ENCODE measurements at places on chromosomes 7 and 10. TPM values are rescaled to one million over a fixed set of nuclear protein-coding genes. Genes with fewer than 3 reads are reported as not detected.

- DNase-seq, result no peak
Measured at GRCh38 chr7:25642849-25643248, 414.6 kb upstream of the NPVF start.

GRCh38 chr7:135217645-135218509 lies 6.6 kb upstream of the WDR91 start:
- no peak for DNase-seq

- DNase-seq, result no peak
Measured at GRCh38 chr7:114527589-114527988, 113.0 kb downstream of the FOXP2 start.

DNA sequence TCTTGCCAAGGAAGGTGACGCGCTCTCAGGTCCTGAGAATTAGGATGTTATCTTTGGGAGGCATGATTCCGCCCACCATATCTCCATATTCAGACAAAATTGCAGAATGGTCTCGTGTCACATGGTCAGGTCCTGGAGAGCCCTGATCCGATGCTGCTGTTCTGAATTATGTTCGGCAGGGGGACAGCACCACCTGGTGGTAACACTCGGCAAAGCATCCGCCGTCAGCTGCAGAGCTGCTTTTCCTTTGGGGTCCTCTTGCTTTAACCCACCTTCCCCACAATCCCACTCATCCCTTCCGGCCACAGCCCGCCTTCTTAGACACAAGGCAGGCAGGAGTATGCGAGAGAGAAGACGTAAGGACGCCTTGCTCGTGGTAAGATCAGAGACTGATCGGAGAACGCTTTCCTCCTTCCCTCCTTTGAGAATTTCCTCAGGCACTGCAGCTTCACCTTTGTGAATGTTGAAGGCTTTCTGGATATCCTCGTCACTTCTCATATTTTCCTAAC lies 327.8 kb upstream of the C7orf33 start:
- peak; percentile 72 for DNase-seq

DNA sequence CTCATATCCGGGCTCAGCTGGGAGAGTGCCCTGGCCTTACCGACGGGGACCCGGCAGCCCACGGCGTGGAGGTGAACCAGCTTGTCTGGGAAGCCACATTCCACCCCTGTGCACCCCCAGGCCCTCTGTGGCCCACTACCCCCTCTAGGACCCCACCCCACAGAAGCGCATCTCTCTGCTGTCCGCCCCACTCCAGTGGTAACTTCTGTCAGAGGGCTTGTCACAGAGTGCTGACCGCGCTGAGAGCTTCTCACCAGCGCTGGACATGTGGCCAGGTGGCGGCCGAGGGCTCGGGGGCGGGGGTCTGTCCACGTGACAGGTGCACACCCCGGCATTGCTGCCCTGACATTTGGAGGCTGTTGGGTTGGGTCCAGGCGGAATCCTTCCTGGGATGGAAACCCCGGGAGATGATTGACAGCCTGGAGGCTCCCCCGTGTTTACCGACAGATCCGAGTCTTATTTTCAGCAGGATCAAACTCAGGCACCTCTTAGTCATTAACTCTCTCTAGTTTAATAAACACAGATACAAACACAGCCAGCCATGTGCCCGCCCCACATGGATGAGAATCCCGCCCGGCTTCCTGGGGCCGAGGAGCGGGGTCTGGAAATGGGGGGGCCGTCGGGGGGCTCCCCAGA lies 5.1 kb downstream of the ELFN1 start:
- peak; percentile 34 for DNase-seq

DNA sequence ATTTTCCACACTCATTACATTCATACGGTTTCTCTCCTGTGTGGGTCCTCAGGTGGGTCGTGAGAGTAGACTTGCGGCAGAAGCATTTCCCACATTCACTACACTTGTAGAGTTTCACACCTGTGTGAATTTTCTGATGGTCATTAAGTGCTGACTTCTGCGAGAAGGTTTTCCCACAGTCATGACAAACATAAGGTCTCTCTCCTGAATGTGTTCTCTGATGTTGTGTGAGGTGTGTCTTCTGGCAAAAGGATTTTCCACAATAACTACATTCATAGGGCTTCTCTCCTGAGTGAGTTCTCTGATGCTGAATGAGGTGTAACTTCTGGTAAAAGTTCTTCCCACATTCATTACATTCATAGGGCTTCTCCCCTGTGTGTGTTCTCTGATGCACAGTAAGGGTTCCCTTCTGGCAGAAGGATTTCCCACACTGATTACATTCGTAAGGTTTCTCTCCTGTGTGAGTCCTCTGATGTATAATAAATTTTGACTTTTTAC lies 15.1 kb downstream of the ZNF12 start:
- no peak for DNase-seq

- DNase-seq, result peak; percentile 82
Measured at GRCh38 chr7:132251327-132251659, 325.0 kb downstream of the PLXNA4 start.

DNA sequence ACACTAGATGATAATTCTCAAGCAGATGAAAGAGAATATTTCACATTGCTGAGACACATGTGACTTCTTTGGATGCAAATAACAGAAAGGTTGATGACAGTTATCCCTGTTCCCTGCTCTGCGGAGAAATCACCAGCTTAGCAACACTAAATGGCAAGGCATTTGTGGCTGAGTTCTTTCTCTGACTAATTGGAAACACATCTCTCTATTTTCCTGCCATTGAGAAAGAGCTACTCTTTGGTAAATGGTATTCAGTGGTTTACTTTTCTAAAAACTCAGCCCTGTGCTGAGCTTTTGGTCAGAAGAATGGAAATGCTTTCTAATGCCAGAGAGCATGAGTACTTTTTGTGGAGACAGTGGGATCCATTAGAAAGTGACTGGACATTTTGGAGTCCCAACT lies 771.4 kb downstream of the LRMDA start:
- DNase-seq, result no peak

- no peak for DNase-seq
Measured at GRCh38 chr7:16918288-16918895, 36.6 kb upstream of the AGR3 start.

DNA sequence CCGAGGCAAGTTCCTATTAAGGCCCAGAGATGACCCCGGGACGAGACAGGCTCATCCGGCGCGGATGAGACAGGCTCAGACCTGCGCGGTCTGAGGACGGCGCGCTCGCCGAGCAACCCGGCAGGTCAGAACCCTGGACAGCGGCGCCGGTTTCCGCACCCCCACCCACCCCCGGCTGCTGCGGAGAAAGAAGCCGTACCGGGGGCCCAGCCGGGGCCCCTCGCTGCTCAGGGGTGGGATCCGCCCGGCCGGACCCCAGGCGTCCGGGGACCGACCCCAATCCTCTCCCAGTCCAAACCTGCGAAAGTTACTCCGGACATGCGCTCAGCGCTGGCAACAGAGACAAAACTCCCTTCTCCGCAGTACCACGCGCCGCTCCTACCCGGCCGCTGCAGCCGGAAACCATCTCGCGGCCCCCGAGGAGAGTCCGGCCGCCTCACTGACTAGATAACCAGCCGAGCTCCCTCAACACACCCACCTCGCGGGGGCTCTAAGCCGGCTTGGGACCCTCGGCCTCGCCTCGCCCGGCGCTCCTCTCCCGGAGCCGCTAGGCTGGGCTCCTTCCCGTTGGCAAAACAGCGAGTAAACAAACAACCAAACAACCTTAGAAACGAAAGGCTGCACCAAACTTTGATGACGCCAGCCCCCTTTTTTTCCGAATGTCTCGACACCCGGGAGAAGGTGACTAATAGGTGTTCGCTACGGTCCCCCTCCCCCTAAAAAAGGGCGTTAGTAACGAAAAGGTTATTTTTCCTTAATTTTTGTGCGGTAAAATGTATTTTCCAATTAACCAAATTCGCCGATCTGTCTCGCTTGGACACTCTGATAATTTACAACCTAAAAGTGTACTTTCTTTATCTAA lies 2.3 kb upstream of the DRGX start:
- peak; percentile 60 for DNase-seq

DNA sequence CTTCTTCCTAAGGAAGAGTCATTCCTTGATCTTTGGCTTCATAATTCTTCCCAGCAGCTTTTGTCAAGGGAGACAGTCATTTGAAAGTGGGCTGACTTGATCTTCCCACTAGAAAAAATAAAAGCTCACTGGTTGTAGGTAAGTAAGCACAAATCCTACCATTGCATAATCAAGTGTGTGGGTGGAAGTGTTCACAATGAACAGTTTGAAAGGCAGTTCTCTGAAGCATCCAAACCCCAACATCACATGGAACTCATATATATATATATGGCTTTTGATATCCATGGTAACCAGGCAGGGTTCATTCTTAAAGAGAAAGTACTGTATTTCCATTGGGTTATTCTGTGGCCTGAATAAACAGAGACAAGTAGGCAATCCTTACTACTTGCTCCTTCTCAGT lies 51.6 kb downstream of the ARMH3 start:
- no peak for DNase-seq

DNA sequence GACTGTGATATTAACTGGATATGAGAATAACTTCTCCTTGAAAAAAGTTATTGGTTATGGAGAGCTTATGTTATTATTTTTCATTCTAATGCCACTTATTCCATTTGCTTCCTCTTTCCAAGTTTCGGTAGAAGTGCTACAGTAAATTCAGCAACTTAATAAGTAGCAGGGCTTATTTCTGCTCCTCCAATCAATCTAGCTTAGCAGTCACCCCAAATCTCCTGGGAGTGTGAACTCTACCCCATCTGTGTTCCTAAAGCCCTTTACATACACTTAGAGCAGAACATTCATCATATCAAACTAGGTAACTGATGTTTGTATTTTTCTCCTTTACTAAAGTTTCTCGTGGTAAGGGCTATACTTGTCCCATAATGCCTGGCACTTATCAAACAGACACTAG lies 8.7 kb downstream of the ARL3 start:
- DNase-seq, result no peak

DNA sequence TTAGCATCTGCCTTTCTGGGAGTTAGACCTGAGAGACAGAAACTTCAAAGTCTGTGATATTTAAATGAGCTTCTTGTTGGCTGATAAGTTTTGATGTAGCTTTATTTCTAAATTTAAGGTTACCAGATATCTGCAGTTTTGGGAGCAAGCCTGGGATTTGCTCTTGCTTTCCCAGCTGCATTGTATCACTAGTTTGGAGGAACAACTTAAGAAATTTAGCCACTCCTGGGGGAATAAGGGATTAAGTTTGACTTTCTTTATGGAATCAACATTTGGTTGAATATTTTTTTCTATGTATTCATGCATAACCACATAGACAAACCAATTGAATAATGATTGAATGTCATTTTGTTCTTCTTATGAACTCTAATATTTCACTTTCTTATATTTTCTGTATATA lies 178.6 kb downstream of the POLR1F start:
- no peak for DNase-seq

GRCh38 chr7:80634505-80634904 lies 3.9 kb upstream of the CD36 start:
- DNase-seq, result no peak

- DNase-seq, result no peak
Measured at GRCh38 chr7:131335639-131336381, 8.1 kb downstream of the MKLN1 start.

DNA sequence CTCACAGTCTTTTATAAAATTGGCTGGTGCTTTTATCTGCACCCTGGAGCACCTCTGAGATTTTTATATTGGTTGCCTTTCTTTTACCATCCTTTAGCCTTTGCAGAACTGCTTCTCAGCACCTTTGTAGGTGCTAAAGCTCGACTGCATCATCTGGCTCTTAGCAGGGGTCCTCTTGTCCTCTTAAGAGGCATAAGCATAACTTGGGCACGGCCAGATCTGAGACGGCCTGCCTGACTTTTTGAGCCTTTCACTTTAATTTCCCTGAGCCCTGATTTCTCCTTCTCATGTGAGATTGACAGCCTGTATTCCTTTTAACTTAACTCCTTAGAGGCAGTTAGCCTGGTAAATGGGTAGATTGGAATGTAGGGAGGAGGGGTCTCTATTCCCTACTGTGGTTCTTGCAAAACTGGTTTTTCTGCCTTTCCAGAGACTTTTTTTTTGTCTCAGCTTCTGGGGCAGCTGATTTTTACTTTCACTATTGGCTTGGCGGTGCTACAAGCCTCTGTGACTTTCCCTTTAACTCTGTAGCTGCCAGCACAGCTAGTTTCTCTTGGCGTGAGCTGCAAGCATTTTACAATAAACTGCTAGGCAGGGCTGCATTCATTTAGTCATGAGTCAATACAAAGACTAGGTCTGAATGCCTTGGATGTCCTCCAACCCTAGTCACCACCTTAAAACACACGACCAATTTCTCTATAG lies 24.0 kb downstream of the ZPBP start:
- peak; percentile 59 for DNase-seq

DNA sequence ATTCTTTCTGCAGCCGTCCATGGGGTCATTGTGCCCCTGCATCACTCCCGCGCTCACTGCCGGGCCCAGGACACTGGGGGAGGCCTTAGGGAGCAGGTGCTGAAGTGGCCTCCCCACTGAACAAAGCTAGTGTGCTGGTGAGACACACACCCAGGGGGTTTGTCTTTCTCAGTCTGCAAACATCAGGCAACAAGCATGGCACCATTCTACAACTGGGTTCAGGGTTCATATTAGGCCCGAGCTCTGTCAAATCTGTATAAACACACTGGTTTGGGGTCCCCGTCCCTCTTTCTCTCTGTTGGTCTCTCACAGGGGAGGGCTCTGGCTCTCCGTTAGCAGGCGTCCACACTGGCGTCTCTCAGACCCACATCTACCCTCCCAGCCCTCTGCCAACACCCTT lies 11.1 kb upstream of the PPP2R2D start:
- no peak for DNase-seq

- no peak for DNase-seq
Measured at GRCh38 chr10:97796651-97797050, 24.9 kb upstream of the SFRP5 start.

GRCh38 chr7:69951458-69951857 lies 353.2 kb downstream of the AUTS2 start:
- DNase-seq, result no peak

DNA sequence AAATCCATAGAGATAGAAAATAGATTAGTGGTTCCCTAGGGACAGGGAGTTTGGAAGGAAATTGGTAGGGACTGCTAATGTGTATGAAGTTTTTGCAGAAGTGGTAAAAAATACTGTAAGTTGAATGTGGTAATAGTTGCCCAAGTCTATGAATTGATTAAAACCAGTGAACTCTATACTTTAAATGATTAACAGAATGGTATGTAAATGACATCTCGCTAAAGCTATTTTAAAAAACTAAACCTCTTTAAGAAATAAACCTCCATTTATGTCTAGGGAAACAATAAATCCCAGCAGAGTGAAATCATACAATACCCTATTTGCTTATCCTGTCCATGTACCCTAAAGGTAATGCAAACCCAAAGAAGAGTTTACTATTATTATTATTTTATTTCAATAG lies 61.4 kb downstream of the IPMK start:
- DNase-seq, result no peak

Gene CUEDC2
- total RNA-seq, result 51.9 TPM

Gene PARD3
- 73.5 TPM for total RNA-seq

Gene CCZ1
- 85.2 TPM for total RNA-seq

Gene HOXA7
- 6.3 TPM for total RNA-seq

Gene ZNF248
- total RNA-seq, result 17.6 TPM

Gene ZKSCAN5
- 9.4 TPM for total RNA-seq

Gene CELF2
- total RNA-seq, result 36.9 TPM

Gene MGMT
- 38.6 TPM for total RNA-seq

Gene SPDYE6
- total RNA-seq, result not detected

Gene CALCR
- 0.16 TPM for total RNA-seq

Gene UBE2D4
- 27.4 TPM for total RNA-seq

Gene C10orf105
- 0.34 TPM for total RNA-seq

Gene SLC12A9
- total RNA-seq, result 41.9 TPM

Gene PALD1
- total RNA-seq, result 11.0 TPM

Gene OR2A5
- total RNA-seq, result not detected

Measured in ureter (tissue), 1 donor.